NCI-H1436 treated with DMSO at 0.1 percent for 48 hours (cell line): ENCODE measurements at places on chromosomes 3 and 15.

DNA sequence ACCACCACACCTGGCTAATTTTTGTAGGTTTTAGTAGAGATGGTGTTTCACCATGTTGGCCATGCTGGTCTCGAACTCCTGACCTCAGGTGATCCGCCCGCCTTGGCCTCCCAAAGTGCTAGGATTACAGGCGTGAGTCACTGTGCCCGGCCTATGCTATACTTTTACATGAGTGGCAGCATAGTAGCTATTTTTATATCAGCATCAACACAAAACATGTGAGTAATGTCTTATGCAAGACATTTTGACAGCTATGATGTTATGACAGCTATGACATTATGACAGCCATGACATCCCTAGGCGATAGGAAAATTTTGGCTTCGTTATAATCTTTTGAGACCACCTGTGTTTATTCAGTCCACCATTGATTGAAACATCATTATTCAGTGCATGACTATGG lies 4.1 kb upstream of the NAALADL2 start:
- DNase-seq, result no peak

- no peak for DNase-seq
These were observed 23.6 kb downstream of the MRPS11 start for GRCh38 chr15:88491158-88491557.

DNA sequence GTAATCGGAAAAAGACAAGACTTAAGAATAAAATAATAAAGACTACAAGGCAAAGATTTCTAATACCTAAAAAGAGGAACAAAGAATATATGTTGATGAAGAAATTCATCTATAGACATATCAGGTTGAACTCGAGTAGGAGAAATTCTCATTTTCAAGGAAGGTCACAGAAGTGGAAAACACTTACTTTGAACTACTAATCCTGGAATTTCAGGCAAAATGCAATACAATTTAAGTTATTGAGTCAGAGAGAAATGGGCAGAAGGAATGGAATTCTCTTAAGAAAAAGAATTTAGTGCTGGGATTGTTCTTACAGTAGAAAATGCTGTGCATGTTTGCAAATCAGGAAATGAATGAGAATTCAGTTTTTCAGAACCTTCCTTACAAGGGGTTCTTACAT lies 135.9 kb upstream of the TGFBR2 start:
- no peak for DNase-seq

- no peak for DNase-seq
These were observed 29.8 kb downstream of the SRPRB start for GRCh38 chr3:133835418-133835743.

- no peak for DNase-seq
These were observed 244.3 kb downstream of the MYRIP start for GRCh38 chr3:40053663-40054062.

DNA sequence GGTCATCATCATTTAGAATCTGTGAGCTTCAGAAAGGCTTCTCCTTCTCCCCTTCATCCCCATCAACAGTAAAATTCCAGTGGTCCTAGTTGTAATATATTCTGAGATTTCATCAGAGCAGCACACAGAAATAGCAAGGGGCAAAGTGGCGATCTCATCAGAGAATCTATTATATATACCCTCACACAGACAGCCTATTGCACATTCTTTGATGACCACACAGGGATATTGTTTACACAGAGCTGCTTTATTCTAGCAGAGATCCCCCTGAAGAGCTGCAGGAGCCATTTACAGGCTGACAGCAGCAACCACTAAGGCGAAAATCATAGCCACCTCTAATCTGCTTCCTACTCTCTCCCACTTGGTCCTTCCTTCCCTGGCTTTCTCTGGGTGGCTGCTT lies 42.0 kb upstream of the CRBN start:
- DNase-seq, result no peak

DNA sequence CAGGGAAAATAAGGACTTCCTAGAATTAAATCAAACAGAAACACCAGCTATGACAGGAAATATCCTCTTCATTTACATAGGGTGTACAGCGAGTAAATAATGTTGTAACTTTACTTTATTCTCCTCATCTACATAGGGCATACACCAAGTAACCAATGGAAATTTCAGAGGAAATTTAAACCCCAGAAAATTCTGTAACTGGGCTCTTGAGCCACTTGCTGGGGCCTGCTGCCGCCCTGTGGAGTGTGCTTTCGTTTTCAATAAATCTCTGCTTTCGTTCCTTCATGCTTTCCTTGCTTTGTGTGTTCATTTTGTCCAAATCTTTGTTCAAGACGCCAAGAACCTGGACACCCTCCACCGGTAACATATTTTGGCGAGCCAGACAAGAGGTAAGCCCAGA lies 990.4 kb upstream of the CADM2 start:
- no peak for DNase-seq

- DNase-seq, result no peak
These were observed 137.8 kb downstream of the KLF13 start for GRCh38 chr15:31464216-31465082.

GRCh38 chr3:51190827-51191226 lies 194.3 kb upstream of the MANF start:
- DNase-seq, result no peak

GRCh38 chr15:69056365-69056764 lies 41.9 kb downstream of the NOX5 start:
- DNase-seq, result no peak

DNA sequence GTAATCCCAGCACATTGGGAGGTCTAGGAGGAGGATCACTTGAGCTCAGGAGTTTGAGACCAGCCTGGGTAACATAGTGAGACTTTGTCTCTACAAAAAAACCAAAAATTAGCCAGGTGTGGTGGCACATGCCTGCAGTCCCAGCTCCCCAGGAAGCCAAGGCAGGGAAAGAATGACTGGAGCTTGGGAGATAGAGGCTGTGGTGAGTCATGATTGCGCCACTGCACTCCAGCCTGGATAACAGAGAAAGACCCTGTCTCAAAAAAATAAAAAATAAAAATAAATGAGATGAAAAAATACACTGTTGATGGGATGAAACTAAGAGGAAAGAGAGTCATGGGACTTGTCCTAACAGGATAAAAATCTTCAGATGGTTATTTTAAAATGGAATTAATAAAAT lies 137.6 kb downstream of the IMPG2 start:
- DNase-seq, result no peak

- DNase-seq, result no peak
These were observed 23.9 kb downstream of the LINGO1 start for GRCh38 chr15:77608774-77609173.

DNA sequence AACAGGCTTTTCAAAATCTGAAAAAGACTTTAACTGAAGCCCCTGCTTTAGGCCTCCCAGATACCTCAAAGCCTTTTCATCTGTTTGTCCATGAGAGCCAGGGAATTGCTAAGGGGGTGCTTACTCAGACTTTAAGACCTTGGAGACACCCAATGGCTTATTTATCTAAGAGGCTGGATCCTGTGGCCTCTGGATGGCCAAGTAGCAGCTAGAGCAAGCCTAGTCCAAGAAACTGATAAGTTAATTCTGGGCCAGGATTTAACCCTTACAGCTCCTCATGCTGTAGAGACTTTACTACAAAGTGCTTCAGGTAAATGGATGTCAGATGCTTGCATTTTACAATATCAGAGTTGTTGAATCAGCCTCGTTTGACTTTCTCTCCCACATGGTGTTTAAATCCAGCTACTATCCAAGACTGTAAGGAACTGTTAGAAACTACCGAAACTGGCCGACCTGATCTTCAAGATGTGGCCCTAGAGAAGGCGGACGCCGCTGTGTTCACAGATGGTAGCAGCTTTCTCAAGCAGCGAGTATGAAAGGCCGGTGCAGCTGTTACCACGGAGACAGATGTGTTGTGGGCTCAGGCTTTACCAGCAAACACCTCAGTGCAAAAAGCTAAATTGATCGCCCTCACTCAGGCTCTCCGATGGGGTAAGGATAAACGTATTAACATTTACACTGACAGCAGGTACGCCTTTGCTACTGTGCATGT lies 3.3 kb downstream of the DET1 start:
- DNase-seq, result no peak

DNA sequence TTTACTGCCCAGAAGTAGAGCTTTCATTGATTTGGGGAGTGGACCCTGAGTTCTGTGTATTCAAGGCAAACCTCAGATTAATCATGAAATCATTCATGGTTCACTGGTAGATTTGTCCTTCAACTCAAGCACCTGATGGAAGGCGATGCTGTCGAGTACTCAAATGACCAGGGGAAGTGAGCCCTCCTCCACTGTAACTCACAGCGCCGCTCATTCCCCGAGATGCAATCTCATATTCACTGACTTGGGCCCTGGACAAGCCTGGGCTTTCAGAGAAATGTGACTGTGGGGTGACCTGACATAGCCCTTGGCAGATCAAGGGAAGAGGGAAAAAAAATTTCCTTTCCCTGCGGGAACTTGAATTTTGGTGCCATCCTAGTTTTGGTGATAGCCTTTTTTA lies 156.7 kb upstream of the BHLHE40 start:
- DNase-seq, result no peak

GRCh38 chr15:89679212-89679611 lies at the start of gene PLIN1:
PLIN1 (minus strand) TSS chr15:89679367; CDS start chr15:89677489, 1,878 bp downstream.
- no peak for DNase-seq

GRCh38 chr3:45741742-45742460 lies 52.7 kb downstream of the SACM1L start:
- no peak for DNase-seq

- DNase-seq, result no peak
These were observed 1.0 kb upstream of the MGA start for GRCh38 chr15:41659190-41659589.

DNA sequence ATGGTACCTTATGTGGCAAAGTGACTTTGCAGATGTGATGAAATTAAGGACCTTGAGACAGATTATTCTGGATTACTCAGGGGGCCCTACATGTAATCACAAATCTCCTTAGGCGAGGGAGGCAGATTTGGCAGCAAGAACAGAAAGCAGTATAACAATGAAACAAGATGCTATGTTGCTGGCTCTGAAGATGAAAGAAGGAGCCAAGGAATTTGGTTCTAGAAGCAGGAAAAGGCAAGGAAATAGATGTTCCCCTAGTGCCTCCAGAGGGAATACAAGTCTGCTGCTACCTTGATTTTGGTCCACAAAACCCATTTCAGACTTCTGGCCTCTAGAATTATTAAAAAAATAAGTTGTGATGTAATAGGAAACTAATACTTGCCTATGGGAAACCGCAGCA lies 64.5 kb downstream of the PIK3R4 start:
- DNase-seq, result no peak

- no peak for DNase-seq
These were observed 3.9 kb downstream of the RTP3 start for GRCh38 chr3:46501702-46502101.

- no peak for DNase-seq
These were observed 138.3 kb upstream of the UBP1 start for GRCh38 chr3:33578325-33579177.

GRCh38 chr3:13451301-13451673 lies 28.8 kb upstream of the HDAC11 start:
- DNase-seq, result no peak

GRCh38 chr15:67161881-67162280 lies 92.6 kb downstream of the AAGAB start:
- no peak for DNase-seq

DNA sequence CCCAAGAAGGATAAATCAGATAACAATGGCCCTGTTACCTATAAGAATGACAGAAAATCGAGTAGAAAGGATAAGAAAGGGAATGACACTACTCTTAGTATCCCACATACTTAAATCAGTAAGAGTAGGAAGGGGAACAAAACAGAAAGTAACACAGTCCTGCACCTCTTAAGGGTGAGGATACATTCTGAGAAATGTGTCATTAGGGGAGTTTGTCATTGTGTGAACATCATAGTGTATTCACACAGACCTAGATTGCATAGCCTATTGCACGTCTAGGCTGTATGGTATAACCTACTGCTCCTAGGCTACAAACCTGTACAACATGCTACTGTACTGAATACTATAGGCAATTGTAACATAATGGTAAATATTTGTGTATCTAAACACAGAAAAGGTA lies 142.6 kb downstream of the PLCH1 start:
- DNase-seq, result no peak

DNA sequence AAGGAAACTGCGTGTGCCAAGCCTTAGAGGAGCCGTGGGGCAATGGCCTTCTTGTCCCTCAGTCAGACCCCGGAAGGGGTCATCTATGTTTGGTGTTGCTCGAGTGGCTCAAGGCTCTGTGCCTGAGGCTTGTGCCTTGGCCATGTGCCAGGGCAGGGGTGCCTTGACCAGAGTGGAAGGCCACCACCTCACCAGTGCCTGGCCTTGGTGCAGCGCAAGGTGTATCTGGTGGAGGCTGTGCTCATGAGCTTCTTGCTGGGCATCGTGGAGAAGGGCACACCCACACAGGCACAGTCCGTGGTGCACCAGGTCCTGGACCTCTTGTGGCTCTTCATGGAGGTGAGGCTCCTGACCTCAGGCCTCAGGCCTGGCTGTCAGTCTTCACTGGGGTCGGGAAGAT lies 10.7 kb downstream of the RNF123 start:
- DNase-seq, result no peak

GRCh38 chr15:30921781-30922479 lies 18.2 kb downstream of the FAN1 start:
- no peak for DNase-seq

DNA sequence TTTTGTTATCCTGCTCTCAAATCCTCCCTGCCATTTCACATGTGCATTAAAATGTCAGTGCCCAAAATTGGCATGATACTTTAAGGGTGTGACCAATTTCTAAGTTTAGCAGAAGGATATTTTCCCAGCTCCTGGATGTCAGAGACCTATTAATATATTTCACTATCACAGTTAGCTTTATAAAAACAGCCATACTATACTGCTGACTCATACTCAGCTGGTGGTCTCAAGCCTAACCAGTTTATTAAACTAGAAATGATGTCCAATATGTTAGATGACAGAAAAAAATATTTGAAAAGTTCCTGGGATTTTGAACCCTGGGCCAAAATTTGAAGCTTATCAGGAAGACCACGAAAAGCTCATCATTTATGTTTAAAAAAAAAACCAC lies 60.9 kb upstream of the ZNF280D start:
- DNase-seq, result no peak

DNA sequence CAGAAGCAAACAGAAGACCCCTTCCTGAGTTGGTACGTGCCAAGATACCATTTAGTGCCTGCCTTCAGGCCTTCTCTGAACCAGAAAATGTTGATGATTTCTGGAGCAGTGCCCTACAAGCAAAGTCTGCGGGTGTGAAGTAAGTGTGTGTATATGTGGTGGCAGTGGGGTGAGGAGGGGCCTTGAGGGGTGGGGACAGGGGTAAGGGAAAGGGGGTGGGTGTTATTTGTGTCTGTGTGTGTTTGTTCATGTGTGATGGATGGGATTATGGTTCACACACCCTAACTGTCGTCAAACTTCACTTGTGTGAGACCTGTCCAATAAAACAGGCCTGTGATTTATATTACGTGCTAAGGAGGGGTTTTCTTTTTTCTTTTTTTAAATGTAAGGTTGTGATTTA lies 92.2 kb downstream of the USP13 start:
- no peak for DNase-seq
